Activated CD4-positive, alpha-beta memory T cell treated with anti-CD3 and anti-CD28 coated beads for 36 hours (primary cell): ENCODE measurements at places on chromosomes 7 and 10.

DNA sequence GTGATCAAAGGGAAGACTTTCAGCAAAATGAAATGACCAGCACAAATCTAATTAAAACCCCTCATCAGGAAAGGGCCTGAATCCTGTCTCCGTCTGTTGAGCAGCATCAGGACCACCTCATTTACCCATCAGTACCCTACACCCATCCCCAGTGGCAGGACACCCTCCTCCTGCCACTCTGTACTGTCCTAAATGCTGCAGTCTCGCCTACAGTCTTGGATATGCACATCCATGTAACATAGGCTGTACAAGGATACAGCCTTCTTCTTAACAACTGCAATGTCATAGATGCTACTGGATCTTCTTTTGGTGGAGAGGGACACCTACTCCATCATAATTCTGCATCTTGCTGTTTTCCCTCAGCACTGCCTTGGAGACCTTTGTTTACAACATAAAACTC is 140.3 kb upstream of the LANCL2 start:
- DNase-seq, result no peak

- DNase-seq, result no peak
These were observed 48.4 kb upstream of the ITGB1 start for GRCh38 chr10:33006342-33006887.

GRCh38 chr10:131870831-131871672 is 29.8 kb upstream of the PPP2R2D start:
- DNase-seq, result no peak

GRCh38 chr7:119708891-119709290 is 564.1 kb upstream of the KCND2 start:
- no peak for DNase-seq

DNA sequence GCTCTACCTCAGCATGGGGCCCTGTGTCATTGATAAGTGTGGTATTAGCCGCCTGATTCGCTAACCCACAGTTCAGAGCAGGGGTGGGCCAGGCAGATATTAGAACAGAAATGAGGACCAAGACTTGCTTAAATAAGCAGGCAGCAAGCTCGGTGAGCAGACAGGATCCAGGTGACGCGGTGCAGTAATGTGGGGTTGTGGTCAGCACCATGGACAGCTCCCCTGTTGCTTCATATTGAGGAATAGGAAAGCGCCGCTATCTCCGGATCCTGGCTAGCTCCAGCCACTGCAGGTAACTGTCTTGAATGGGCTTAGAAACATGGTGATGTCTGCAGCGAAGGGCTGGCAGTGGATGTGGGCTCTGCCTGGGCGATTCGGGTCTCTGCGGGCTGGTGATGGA is 51.3 kb upstream of the GPR26 start:
- peak; percentile 53 for DNase-seq

DNA sequence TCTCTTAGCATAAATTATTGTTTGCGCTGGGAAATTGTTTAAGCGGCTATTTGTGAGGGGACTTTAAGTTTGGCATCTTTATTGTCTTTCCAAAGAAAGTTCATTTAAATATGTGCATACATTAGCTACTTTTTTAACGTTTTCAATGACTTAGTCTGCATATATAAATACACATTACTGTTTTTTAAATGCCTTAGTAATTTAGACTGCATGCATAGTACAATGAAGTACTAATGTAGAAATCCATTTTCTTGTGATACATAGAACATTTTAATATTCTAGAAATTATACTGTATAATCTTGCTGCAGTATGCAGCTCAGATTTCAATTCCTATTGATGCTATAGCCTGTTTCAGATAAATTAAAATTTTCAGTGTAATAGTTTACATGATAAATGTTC is 325.4 kb downstream of the MALRD1 start:
- no peak for DNase-seq

- DNase-seq, result no peak
These were observed 123.6 kb downstream of the TCF7L2 start for GRCh38 chr10:113073549-113074189.

GRCh38 chr10:43054593-43054992 is 22.3 kb upstream of the RET start:
- no peak for DNase-seq

GRCh38 chr7:37208528-37208927 is 240.1 kb downstream of the ELMO1 start:
- peak; percentile 36 for DNase-seq

DNA sequence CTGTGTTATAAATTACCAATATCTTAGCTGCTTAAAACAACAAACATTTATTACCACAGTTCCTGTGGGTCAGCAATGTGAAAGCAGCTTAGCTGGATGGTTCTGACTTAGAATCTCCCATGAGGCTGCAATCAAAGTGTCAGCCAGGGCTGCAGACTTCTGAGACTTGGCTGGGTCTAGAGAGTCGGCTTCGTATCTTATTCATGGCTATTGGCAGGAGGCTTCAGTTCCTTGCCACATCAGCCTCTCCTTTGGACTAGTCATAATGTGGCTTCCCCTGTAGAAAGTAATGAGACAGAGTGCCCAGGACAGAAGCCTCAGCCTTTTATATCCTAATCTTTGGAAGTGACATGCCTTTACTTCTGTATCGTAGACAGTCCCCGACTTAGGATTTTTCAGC is 27.3 kb downstream of the RALA start:
- DNase-seq, result no peak

- DNase-seq, result no peak
These were observed 389.9 kb upstream of the SEMA3C start for GRCh38 chr7:81308643-81309322.

- no peak for DNase-seq
These were observed 337.7 kb upstream of the AOAH start for GRCh38 chr7:37061849-37062559.

DNA sequence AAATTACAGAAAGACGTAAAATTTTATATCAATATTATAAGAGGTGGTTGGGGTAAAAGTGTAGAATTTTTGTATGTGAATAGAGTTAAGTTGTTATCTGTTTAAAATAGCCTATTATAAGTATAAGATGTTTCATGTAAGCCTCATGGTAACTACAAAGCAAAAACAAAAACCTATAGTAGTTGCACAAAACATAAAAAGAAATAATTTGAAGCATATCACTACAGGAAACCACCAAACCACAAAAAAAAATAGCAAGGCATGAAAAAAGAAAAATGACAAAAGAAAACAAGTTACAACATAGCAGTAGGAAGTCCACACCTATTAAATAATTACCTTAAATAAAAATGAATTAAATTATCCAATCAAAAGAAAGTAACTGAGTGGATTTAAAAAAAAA is 12.4 kb upstream of the GSTK1 start:
- DNase-seq, result no peak

DNA sequence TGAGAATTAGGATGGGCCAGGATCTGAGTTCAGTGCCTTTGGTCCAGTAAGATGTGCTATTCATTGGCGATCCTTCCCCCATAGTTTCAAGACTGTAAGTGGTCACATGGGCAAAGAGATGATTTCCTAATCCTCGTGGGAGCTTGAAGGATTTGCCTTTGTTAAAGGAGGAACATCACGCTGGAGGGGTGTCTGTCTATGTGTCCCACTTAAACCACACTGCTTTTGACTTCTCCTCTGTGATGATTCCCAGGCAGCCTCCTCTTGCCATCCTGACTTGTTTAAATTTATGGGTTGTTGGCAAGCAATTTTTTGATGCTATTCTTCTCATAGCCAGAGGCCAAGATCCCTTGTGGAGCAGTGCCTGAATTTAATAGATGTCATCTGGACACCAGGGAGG is 154.0 kb downstream of the TCF7L2 start:
- DNase-seq, result no peak

GRCh38 chr7:158473946-158474345 is 113.7 kb downstream of the PTPRN2 start:
- no peak for DNase-seq

DNA sequence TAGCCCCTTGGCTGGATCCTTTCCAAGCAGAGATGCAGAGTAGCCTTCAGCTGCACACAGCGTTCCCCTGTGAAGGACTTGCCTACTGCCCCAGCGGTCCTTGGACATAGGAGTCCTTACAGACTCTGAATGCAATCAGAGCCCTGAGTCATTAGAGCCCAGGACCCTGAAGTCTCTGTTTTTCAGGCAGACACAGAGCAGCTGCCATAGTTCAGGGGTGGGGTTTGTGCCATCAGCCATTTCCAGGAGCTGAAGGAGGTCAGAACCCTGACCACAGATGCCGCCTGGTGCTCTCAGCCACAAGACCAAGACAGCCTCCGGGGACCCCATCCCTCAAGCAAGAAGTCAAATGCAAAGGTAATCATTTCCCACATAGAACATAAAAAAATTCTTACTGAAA is 32.8 kb upstream of the WDFY4 start:
- DNase-seq, result no peak

DNA sequence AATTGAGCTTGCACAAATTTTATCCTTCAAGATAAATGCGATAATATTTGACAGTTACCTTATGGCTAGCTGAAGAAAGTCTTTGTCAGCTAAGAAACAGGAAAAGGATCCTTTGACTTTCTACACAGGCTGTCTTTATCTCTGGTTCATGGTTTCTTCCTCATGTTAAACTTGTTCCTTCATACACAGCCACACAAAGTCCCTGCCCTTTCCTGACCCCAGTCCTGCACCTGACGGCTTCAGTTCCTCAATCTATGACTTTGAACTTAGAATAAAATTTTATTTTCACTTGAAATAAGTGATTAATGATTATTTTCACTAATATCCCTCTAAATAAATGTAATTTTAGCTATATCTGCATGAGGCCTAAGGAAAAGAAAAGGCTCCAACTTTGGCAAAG is 77.8 kb upstream of the PRSS1 start:
- no peak for DNase-seq

- DNase-seq, result no peak
These were observed 84.9 kb downstream of the NHLRC2 start for GRCh38 chr10:113939212-113939860.

DNA sequence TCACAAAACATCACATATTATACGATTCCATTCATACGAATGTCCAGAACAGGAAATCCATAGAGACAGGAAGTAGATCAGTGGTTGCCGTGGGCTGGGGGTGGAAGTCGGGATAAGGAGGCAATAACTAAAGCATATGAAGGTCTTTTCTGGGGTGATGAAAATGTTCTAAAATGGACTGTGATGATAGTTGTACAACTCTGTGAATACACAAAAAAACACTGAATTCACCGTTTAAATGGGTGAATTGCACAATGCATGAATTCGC is 3.2 kb upstream of the INSIG1 start:
- no peak for DNase-seq

DNA sequence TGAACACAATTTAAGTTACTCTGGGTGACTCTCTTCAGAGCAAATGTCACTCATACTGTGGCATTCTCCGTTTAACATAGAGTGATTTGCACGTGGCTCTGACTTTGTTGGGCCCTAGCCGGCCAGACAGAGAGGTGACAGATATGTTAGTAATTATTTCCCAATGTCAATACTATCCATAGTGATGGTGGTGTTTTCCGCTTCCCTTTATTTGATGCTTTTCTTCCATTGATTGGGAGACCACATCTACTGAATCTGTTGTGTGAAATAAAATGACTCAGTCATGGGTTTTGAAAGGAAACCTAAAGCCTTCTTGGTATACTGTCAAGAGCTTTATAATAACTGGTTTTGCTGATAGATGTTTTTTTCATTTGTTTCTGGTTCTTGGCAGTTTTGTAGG is 7.4 kb downstream of the AVL9 start:
- DNase-seq, result peak; percentile 52

DNA sequence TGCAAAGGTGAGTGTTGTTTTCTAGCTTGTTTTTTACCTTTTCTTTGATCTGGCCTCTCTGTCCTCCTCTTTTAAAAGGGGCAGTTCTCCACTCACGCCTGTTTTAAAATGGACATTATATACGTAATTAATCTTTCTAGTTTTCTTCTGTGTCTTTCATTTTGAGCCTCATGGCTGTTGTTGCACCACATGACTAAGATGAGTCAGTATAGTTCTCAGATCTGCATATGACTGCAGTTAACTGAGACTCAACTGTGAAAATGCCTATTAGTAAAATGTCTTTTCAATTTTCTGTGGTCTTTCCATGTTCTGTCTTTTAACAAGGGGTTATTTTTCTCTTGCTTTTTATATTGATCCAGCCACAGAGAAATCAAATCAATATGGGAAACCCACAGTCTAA is 296.1 kb downstream of the CDK14 start:
- DNase-seq, result no peak

- DNase-seq, result no peak
These were observed 178.1 kb downstream of the CALN1 start for GRCh38 chr7:72234086-72234485.
